ENCODE measurements at places on chromosomes 1 and 21.

DNA sequence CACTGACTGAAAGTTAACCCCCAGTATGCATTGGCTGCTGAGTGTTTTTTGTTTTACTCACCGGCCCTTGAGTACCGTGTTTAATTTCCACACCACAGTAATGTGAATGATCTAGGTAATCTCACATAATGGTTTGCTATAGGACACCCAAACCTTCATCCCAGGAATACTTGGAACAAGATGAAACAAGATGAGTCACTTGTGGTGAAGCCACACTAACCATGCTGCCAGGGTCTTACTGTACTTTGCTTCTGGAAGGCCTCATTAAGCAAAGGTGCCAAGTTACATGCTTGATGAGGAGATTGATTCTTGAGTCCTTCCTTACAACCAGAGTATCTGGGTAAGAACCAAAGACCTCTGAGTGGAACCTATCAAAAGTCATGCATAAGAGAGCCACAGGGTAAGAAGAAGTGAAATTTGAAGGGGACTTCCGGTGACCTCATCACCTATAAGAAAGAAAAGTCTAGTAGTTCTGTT is 163.3 kb downstream of the NRIP1 start:
- no peak for DNase-seq

DNA sequence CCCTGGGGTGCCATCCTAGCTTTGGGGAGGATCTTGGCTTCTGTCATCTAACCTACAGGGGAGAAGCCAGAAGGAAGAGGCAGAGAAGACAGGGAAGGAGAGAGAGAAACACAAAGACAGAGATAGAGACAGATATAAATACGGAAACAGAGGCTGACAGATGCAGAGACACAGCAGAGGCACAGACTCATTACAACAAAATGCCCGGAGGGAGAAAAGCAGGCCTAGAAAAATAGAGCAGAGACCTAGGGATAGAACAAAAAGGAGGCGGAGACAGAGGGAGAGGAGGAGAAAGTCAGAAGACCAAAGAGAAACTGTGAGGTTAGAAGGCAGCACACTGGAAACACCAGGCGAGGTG is 1.9 kb downstream of the PEAR1 start:
- DNase-seq, result no peak

GRCh38 chr1:33001282-33001681 is 35.4 kb downstream of the AK2 start:
- no peak for DNase-seq

DNA sequence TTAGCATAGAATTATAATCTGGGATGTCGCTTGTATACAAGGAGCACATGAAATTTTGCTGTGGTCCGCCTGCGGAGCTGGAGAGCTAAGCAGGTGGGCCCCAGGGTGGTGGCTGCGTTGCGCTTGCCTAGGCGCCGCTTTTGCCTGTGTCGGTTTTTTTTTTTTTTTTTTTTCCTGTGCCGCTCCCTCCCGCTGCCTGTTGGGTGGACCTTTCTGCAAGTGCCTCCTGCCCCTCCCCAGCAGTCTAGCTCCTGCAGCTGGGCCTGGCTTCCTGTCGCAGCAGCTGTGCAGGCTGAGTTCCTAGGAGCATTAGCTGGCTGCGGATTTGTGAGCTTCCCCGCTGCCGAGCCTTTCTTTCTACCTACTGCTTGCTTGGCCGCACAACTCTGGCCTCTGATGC is 20.6 kb downstream of the PYHIN1 start:
- no peak for DNase-seq

DNA sequence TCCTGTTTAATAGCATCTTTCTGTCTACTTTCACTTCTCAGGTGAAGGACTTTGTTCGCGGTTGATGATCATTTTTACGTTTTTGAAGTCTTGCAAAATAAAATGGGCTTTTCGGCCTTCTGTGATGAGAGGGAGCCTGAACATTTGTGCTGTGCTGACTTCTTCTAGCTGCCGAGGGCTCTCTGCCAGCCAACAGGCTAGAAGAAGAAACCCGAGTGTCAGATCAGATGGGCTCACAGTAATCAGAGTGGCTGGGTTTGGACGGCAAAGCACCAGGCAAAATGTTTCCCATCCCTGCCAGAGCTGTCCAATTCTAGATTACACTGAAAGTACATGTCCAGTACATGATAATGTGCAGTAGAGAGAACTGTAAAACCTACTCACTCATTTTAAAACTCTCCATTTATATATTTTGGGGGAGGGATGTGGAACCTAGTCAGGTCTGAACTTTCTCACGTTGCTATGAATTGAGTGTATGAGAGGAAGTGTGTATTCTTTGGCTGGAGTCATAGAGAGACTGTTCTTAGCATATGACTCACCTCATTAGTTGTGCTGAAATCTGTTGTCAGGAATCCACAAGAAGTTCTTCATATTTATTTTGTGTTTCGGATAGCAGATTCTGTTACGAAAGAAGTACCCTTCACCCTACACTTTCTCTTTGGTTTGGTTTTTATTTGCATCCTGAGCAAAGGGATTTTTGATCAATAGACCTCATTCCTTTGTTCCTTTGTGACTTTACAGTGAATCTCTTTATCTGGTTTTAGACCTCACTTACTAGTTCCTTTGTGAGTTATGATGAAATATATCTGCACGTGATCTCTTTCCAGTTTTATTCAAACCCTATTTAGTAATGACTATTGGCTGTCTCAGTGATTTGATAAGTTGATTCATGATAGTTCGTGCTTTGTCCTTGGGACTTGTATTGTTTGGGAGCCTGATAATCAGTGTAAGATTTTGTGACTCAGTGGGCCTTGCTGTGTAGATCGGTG is 4.8 kb downstream of the ATP1A1 start:
- peak; percentile 91 for DNase-seq

- no peak for DNase-seq
Observed at GRCh38 chr1:94126651-94127050, 5.7 kb upstream of the ABCA4 start.

GRCh38 chr1:210447456-210448057 is 118.9 kb downstream of the HHAT start:
- DNase-seq, result no peak

DNA sequence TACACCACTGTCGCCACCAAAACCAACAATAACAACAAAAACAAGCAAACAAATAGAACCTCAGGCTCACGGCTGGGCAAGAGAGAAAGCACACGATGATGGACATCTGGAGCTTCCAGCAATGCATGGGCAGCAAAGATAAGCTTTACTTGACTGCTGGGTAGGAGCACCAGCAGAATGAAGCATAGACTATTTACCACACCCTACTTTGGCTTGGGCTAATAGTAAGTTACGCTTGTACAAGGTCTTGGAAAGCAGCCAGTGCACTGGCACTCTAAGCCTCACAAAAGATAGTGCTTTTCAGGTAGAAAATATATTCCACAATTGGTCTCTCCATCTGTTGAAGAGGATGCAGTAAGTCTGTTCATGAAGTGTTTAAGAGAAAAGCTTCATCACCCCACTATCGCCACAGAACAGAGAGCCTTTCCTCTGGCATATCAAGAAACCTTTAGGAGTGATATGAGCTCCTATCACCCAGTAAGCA is 13.6 kb downstream of the ADIPOR1 start:
- DNase-seq, result no peak

DNA sequence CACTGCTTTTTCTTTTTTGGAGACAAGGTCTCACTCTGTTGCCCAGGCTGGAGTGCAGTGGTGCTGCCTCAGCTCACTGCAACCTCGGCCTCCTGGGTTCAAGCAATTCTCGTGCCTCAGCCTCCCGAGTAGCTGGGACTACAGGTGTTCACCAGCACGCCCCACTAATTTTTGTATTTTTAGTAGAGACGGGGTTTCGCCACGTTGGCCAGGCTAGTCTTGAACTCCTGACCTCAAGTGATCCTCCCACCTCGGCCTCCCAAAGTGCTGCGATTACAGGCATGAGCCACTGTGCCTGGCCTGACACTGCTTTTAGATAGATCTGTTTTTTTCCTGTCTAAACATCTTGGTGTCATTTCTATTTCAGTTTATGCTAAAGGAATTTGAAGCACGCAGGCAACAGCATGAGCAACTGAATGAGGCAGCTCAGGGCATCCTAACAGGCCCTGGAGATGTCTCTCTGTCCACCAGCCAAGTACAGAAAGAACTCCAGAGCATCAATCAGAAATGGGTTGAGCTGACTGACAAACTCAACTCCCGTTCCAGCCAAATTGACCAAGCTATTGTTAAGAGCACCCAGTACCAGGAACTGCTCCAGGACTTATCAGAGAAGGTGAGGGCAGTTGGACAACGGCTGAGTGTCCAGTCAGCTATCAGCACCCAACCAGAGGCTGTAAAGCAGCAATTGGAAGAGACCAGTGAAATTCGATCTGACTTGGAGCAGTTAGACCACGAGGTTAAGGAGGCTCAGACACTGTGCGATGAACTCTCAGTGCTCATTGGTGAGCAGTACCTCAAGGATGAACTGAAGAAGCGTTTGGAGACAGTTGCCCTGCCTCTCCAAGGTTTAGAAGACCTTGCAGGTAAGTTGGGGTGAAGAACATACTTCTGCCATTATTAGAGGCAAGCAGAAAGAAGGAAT is 106.1 kb upstream of the BMP8A start:
- DNase-seq, result no peak

- DNase-seq, result no peak
Observed at GRCh38 chr1:30920827-30921226, 12.3 kb upstream of the SDC3 start.

DNA sequence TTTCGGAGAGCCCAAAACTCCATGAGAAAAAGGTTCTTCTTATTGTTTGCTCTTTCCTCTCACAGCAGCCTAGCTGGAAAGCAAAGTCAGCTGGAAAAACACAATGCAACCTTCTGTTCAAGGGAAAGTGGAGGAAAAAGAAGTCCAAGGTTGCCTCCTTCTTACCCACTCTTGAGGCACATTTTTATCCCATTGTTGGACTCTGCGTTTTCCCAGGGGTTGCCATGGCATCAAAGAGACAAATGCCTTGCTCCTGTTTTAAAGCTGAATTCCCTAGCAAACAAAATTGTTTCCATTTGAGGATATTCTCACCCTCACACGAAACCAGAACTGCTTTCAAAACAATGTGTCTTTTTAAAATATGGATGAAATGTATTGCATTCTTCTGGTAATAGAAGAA is 45.1 kb upstream of the PALMD start:
- peak; percentile 59 for DNase-seq

DNA sequence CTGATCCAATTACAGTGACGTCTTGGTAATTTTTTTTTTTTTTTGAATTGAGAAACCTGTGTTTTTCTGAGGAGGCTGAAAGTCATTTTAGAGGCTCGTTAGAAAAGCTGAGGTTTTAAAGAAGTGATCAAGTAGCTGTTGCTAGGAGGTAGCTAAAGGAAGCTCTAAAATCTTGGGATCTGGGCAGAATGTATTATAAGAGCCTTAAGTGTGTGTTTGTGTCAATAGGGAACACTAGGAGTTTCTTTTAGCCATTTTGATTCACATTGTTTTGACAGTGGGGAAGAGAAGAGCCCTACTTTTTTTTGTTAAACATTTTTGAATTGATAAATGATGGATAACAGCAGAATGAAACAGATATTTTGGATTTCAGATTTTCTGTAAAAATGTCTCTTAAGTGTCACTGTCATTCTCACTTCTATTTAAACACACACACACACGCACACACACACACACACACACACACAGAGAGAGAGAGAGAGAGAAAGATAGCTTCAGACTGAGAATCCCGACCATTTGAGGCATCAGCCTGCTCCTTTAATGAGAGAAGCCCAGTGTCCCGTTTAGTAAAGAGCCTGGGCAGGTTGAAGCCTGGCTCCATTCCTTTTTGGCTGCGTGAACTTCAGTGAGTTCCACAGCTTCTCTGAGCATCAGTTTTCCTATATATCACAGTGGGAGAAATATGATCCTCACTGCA is 79.1 kb upstream of the GPR88 start:
- no peak for DNase-seq

GRCh38 chr1:2783069-2783434 is 18.4 kb downstream of the TTC34 start:
- DNase-seq, result no peak

DNA sequence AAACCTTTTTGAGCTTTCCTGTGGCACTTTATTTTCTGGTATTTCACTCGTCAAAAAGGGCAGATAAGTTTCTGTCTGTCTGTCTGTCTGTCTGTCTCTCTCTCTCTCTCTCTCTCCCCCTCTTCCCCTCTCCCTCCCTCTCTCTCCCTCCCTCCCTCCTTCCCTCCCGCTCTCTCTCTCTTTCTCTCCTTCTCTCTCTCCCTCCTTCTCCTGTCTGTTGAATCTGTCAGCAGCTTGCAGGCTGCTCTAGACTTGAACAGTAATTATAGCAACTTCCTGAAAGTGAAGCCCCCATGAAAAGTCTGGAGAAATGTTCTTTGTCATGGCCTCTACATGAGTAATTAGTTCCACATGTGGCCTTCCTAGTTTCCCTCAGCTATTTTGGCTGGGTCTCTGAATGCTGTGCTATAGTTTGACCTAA is 275.2 kb upstream of the C1orf105 start:
- no peak for DNase-seq

DNA sequence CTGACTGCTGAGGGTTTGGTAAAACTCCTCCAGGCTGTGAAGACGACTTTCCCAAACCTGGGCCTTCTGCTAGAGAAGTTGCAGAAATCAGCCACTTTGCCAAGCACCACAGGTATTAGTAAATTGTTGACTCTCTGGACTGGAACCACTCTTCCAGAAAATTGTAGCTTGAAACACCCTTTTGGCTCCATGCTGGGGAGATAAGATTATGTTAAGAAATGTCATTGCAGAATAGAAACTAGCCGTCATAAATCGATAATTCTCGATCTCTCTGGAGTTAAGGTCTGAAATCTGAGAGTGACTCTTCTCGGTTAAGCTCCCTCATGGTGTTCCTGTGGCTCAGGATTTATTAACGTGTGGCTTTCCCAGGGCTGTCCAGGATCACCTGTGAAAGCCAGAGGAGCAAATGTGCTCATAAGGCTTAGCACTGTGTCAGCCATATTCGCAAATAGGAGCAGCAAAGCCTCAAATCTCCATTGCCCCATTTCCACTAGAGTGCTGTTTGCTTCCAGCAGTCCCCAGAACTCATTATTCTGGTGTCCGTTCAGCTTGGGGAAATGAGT is 54.6 kb downstream of the ZBTB40 start:
- DNase-seq, result no peak

GRCh38 chr1:20184997-20185833 is 681 bp upstream of the UBXN10 start:
- DNase-seq, result no peak

- DNase-seq, result no peak
Observed at GRCh38 chr1:178345807-178346206, 151.0 kb downstream of the CLEC20A start.

DNA sequence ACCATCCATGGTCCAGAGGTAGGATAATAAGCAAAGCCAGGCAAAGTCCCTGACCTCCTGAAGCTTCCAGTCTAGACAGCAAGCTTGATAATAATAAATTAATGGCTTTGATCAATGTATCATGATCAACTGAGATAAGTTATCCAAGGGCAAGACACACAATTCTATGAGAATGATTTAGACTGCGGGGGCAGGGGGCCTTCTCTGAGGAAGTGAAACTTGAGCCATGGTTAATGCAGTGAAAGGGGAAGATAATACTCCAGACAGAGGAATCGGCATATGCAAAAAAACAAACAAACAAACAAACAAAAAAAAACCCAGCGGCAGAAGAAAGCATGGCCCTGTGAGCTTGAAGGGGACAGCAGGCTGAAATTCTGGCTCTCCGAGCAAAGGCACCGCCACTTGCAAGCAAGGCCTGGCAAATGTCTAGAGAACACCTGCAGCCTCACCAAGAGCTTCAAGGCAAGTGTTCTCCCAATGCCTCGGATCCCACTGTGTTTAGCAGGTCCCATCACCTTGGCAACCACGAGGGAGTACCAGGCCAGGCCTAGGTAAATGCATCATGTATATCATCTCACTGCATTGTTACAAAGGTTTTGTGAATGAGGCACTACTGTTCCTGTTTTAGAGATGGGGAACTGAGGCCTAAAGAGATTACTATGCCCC is 24.9 kb downstream of the CSMD2 start:
- no peak for DNase-seq
